Non-pigmented ciliary epithelial cell (primary cell): ENCODE measurements at places on chromosomes 1 and 21.

- no peak for DNase-seq
Observed at GRCh38 chr21:42495027-42495426, 997 bp downstream of the RSPH1 start.

GRCh38 chr1:38273196-38273804, 226.7 kb upstream of the POU3F1 start:
- DNase-seq = no peak

- DNase-seq = no peak
Observed at GRCh38 chr1:156663178-156663577, 14.0 kb downstream of the NES start.

GRCh38 chr21:35222541-35222941, 173.4 kb upstream of the RUNX1 start:
- no peak for DNase-seq

DNA sequence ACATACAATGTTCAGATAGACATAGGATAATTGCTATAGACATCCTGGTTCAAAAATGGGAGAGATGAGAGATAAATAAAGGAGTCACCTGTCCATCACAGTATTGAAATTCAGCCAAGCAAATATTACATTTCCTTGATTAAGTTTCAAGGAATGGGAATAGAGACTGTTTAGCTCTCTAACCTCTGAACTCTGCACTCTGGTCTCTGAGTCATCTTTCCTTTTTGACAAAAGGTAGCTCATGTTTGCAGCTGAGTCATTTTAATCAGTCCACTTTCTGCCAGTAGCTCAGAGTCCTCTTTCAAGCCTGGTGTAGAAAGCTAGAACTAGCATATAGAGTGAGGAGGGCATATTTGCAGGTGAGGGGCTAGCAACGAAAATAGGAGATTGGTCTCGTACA, 51.4 kb upstream of the GJA8 start:
- no peak for DNase-seq

GRCh38 chr1:229273507-229274232, 2.8 kb downstream of the RAB4A start:
- DNase-seq = no peak

- no peak for DNase-seq
Observed at GRCh38 chr1:112793631-112794565, 78.8 kb upstream of the PPM1J start.

DNA sequence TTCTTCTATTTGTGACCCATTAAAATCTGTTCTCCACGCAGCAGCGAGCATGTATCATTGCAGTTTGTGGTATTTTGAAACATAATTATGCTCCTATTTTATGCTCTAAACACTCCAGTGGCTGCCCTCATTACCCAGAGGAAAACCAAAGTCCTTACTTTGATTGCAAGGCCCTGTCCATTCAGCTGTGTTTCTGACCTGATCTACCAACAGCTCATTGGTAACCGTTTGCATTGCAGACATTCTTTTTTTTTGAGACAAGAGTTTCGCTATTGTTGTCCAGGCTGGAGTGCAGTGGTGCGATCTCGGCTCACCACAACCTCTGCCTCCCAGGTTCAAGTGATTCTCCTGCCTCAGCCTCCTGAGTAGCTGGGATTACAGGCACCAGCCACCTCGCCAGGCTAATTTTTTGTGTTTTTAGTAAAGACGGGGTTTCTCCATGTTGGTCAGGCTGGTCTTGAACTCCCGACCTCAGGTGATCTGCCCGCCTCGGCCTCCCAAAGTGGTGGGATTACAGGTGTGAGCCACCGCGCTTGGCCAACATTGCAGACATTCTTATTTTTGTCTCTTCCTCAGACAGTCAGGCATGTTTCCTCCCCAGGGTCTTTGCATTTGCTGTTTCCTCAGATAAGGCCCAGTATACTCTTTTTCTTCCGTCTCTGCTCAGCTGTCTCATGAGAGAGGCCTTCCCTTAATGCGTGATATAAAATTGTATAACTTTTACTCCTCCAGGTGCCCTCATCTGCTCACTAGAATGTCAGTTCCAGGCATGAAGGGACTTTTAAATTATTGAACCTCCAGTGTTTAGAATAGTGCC, 32.5 kb downstream of the THRAP3 start:
- no peak for DNase-seq

GRCh38 chr1:164771619-164772361, 212.8 kb downstream of the PBX1 start:
- DNase-seq = no peak
